AG08395 (cell line): ENCODE measurements at places on chromosomes 13 and 19.

DNA sequence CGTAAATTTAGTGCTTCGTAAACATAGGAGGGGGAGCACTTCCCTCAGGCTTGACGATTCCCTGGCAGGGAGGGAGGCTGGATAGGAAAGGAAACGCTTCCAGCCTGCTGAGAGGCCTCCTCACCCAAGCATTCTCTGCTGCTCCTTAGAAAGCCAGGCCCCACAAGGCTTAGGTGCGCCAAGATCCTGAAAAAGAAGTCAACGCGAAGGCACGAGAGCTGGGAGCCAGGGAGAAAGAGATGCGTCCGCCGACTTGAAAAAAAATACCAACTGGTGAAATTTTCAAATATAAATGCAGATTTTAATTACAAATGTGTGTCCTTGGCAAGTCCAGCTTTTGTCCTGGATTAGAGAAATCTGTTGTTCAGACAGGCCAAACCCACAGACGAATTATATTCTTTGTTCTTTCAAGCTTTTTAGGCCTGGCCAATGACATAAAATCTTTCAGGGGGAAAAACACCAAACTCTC lies 64.0 kb downstream of the ALOX5AP start:
- DNase-seq: no peak

GRCh38 chr13:24648983-24649687 lies 31.1 kb upstream of the ATP12A start:
- no peak for DNase-seq

DNA sequence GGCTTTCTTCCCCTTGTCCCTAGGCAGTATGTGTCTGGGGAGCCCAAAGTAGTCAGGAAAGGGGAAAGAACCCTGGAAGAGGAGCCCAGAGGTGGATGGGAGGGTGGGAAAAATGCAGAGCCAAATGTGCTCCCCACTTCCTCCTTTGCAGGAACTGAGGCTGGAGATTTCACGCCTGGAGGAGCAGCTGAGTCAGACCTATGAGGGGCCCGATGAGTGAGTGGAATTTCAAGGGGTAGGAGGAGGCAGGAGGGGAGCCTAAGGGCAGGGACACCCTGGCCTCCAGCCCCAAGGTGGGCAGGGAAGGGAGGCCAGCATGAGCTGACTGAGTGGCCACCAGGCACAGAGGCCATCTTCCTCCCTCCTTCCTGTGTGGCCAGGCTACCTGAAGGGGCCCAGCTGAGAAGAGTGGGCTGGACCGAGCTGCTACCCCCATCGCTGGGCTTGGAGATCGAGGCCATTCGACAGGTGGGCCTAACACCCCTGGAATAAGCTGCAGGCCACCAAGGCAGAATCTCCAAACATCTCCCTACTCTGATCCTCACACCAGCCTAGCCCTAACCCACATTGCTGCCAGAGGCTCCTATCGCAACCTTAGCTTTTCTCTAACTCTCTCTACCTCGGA lies 14.3 kb downstream of the PTH2 start:
- DNase-seq: no peak

- no peak for DNase-seq
Observed at GRCh38 chr13:106132216-106132615, 403.2 kb downstream of the EFNB2 start.

DNA sequence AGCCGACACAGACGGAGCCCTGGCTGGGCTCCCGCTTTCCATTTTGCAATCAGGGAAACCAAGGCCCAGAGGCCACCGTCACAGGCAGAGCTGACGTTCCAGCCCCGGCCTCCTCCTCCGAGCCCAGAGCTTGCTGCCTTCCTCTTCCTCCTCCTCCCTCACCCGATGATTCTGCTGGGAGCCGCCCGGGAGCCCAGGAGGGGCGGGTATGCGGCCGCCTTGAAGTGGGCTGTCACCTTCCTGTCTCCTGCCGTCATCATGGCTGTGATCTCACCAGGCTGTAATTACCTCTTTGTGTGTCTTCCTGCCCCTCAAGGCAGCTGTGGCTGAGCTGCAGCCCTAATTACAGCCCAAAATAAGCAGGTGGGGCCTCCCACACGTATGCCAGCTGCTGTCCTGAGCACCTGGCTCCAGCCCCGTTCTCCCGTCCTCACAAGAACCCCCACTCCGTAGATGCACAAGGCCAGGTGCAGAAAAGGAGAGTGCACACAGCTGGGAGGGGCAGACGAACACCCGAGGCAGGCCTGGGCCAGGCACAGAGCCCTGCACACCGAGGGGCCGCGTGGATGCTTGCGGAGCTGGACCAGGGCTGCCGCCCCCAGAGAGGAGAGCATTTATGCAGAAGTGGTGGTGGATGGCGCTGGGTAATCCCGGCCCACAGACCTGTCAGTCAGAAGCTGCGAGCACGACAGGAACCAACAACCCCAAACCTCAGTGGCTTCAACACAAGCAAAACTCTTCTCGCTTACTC lies 4.0 kb downstream of the TPGS1 start:
- DNase-seq: no peak

DNA sequence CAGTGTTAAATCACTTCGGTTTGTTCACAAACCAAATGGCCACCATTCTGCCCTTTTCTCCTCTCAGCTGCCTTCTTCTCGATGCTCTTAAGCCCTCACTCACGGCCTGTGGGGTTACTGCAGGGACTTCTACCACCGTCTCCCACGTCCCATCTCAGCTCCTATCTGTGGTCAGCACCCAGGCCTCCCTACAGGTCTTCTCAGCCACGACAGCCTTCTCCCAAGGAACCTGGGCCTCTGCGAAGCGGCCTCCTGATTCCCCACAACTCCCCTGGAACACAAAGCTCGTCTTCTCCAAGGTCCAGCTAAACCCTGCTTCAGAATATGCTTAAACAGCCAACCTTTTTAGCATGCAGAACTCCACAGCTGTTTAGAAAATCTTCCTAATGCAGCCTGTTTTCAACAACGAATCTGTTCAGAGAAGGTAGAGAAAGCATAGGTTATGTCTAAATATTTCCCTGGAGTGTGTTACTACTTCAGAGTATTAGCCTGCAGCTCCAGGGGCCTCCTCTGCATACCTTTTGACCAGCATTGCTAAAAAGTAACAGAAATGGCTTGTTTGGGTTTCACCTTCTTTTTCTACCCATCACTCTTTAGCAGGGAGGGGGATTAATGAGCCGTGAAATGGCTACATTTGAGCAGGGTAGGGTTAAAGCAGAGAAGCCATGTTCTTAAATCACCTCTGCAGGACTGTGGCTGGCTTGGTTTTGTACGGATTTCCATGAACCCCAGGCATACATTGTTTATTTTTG lies 104.0 kb downstream of the COL4A2 start:
- DNase-seq: no peak

DNA sequence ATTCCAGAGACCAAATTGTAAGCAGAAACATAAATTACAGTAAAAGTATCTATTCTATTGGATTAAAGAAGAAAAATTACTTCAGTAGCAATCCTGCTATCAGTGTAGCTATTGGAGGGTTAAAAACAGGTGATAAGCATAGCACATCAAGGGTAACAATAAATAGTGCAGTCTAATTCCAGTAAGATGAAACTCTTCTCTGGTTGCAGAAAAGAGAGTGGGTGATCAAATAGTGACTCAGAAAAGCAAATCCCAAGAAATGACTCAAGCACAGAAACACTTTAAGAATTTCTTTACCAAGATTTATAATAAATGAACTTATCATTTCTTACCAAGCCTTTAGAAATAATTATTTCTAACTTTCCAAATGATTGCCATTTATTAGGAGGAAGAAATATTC lies 135.7 kb downstream of the LMO7 start:
- peak; percentile 66 for DNase-seq

DNA sequence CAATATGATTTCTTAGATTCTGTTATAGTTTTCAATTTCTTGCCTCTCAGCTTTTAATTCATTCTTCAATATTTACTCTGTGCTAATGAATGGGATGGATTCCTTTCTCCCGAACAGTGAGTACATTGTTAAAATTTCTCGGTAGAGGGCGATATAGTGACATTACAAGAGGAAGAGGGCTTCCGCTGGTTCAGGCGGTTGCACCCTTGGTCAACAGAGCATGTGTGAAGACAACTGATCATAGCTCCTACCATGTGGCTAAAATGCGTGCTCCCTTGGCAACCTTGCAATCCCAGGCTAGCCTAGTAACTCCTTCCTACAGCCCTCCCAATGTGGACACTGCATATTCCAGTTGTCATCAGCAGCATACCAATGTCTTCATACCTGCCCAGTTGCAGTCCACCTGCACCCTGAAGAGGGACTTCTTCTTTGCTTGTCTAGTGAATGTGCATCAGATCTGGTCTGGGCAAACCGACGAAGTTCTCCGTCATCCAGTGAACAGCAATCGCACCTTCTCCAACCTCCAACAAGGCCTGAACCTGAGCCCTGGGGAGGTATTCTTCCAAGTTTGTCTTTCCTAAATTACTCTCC lies 653.0 kb upstream of the GPC6 start:
- no peak for DNase-seq

DNA sequence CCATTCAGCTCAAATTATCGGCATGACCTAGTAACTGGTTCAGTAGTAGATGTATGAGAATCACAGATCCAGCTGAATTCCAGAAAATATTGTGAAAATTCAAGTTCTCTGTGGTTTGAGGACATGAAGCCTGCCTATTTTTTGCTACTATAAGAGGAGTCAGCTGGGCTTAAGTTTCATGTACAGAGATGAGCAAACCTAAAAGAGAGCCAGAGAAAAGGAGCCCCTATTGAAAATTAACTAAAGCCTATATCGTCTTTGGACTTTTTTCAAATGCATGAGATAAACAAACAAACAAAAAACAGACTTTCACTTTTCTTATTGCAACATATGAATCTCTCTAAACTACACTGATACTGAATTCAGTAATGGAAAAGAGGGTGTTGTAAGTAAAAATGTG lies 106.8 kb upstream of the SPRY2 start:
- DNase-seq: no peak

DNA sequence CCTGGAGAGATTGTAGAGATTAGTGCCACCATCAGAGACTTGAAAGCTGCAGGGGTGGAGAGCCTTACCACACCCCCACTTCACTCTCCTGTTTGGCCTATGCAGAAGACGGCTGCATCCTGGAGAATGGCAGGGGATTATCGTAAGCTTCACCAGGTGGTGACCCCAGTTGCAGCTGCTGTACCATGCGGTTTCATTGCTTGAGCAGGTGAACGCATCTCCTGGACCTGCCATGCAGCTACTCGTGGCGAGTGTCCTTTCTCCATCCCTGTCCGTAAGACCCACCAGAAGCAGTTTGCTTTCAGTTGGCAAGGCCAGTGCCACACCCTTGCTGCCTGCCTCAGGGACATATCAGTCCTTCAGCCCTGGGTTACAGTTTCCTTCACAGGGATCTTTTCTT lies 21.2 kb downstream of the PPP5C start:
- no peak for DNase-seq

DNA sequence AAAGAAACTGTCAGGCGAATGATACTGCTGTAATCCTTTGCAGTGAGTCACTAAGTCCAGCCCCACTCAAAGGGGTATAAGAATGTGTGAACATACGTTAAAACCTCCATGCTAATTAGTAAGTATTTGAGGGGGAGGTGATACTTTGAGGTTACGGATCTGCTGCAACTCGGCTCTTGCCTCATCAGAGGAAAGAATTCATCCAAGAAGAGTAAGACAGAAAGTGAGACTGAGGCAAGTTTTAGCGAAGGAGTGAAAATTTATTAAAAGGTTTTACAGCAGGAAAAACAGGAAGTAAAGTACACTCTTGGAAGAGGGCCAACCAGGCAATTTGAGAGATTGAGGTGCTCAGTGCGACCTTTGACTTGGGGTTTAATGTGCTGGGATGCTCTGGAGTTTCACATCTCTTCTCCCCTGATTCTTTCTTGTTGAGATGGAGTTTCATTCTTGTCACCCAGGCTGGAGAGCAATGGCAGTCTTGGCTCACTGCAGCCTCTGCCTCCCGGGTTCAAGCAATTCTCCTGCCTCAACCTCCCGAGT lies 9.8 kb downstream of the CLEC4M start:
- no peak for DNase-seq

DNA sequence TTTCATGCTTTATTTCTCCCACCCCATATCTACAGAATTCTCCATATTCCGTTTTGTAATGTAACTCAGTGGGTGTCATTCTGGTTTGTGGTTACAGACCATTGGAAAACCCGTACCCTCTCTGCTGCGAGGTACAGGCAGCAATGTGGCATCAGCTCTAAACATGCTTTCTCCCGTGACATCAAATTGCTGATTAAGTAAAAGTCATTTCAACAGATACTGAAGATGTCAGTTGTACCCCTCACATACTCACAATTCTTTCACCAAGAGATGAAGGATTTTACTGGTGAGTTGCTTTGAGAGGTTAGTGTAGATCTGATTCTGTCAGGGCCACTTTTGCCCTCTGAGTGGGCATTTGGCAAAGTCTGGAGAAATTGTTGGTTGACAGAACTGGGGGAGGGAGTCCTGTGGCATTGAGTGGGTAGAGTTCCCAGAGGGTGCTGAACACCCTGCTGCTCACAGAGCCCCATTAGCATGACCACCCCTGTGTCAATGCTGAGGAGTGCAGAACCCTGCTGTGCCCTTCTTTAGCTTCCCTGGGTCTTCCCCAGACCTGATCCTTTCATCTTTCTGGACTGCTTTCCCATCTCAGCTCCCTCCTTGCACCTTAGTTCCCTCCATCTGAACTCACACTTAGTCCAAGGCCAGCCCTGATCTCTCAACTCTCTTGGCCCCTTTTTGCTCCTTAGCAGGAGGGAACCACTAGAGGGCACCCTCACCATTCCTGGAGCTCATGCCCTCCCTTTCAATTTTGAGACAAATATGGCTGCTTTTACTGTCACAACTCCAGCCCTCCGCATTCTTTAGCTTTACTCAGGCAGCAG lies 39.9 kb upstream of the CEACAM8 start:
- DNase-seq: peak; percentile 58

GRCh38 chr13:86080340-86080995 lies 281.2 kb upstream of the SLITRK6 start:
- no peak for DNase-seq

DNA sequence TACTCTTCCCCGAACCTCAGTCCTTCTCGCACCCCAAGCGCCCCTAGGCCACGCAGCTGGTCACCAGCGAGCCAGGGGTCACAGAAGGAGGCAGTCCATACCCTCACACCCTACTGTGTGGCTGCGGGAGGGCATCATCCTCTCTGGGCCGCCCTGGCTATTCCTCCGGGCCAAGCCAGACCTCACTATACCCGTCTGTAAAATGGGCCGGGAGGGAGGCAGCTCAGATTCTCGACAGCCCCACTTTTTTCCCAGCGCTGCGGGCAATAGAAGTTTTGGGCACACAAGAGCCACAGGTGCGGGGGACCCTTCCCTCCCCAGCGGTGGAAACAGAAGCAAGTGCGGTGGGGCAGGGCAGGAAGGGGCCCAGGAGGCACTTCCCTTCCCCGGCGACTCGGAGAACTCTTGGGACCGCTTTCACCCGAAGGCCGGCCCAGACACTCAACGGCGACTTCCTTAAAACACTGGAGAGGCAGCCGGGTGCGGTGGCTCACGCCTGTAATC lies 5.6 kb upstream of the ARRDC2 start:
- no peak for DNase-seq

DNA sequence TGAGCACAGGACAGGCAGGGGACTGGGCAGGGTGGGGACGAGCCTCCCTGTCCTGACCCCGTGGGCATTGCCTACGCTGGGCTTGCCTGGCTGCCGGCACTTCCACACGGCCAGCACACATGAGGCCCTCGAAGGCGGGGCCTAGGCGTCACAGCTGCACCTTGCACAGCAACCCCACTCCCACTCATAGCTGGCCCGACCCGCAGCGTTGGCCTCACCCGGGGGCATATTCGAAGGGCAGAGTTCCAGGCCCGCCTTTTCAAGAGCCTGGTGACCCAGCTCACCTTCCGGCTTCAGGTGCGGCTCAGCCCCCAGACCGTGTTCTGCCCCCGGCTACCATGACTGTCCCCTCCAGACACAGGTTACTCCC lies 16.9 kb upstream of the PROZ start:
- no peak for DNase-seq
